Fibroblast of skin of scalp (primary cell): ENCODE measurements at places on chromosomes 5 and 9.

GRCh38 chr5:98460536-98460935 lies 312.9 kb upstream of the RGMB start:
- DNase-seq = no peak

GRCh38 chr5:4099386-4099785 lies 503.8 kb downstream of the IRX1 start:
- DNase-seq = no peak

- peak; percentile 63 for DNase-seq
Observed at GRCh38 chr9:77876091-77876490, 155.5 kb downstream of the GNAQ start.

DNA sequence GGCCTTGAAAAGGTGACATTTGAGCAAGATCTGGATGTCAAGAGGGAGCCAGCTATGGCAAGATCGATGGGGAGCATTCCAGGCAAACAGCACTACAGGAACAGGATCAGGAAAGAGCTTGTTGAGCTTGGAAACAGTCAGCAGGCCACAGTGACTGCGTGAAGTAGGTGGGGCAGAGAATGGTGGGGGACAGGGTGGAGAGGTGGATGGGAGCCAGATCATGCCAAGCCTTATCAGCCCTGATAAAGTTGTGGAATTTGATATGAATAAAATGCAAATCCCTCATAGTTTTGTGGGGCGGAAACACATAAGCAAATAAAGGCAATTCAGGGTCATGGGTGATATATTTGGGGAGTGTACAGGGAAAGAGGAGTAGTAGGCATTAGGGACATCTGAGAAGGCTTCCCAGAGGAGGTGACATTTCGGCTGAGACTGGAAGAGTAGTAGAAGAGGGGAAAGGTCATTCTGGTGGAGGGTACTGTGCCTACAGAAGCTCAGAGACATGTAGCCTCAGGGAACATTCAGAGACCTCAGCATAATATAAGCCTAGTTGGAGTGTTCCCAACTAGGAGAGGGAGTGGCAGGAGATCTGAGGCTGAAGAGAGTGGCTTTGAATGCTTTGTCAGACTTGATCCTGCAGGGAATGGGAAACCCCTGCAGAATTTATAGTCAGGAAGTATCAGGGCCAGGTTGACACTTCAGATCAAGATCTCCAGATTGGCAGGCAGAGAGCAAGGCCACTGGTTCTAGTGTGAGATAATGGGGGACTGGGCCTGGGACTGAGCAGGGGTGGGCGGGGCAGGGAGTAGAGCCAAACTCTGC lies 9.7 kb upstream of the CYSTM1 start:
- no peak for DNase-seq

GRCh38 chr5:163407034-163407655 lies 30.2 kb upstream of the CCNG1 start:
- peak; percentile 33 for DNase-seq
